ENCODE measurements at places on chromosomes 12 and 14.

- DNase-seq = no peak
Measured at GRCh38 chr12:119444462-119445044, 110.0 kb downstream of the CCDC60 start.

DNA sequence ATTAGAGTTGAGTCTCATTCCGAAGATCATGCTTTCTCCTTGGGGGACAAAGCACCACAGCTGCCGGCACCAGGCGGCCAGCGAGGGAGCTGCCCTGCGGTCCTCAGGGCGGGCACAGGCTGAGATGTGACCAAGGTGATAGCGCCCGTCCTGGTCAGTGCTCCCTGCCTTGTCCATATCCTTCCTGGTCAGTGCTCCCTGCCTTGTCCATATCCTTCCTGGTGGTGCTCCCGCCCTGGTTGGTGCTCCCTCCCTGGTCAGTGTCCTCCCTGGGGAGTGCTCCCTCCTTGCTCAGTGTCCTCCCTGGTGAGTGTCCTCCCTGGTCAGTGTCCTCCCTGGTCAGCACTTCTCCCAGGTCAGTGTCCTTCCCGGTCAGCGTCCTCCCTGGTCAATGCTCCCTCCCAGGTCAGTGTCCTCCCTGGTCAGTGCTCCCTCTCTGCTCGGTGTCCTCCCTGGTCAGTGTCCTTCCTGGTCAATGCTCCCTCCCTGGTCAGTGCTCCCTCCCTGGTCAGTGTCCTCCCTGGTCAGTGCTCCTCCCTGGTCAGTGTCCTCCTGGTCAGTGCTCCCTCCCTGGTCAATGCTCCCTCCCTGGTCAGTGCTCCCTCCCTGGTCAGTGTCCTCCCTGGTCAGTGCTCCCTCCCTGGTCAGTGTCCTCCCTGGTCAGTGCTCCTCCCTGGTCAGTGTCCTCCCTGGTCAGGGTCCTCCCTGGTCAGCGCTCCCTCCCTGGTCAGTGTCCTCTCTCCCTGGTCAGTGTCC, 92.2 kb downstream of the ADGRD1 start:
- no peak for DNase-seq

GRCh38 chr14:39265806-39266524, 32.2 kb downstream of the MIA2 start:
- no peak for DNase-seq

DNA sequence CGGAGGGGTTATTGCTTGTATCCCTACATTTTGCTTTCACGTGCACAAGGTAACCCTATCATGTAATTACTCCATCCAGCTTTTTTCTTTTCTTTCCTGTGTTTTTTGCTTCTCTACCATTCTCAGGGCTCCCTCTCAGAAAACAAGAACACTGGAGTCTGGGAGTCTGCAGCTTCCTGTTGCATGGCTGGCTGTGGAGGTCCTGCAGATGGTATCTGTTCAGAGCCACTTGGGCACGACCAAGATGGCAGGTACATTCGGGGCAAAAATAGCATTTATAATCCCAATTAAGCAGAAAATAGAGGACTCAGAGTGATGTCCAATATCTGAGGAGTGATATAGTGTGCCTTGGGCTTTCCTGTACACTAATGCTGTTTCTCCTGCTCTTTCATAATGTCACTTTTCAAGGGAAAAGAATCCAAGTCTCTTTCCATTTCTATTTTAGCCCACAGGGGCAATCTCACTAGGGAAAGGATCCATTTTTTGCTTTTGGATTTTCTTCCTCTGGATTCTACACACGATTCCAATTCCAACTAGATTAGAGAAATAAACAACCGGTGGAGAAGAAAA, 3.2 kb upstream of the NUMB start:
- DNase-seq = no peak

- DNase-seq = no peak
Measured at GRCh38 chr12:106141452-106141851, 2.7 kb upstream of the NUAK1 start.

GRCh38 chr12:113909776-113910420, 56.2 kb downstream of the RBM19 start:
- DNase-seq = no peak

DNA sequence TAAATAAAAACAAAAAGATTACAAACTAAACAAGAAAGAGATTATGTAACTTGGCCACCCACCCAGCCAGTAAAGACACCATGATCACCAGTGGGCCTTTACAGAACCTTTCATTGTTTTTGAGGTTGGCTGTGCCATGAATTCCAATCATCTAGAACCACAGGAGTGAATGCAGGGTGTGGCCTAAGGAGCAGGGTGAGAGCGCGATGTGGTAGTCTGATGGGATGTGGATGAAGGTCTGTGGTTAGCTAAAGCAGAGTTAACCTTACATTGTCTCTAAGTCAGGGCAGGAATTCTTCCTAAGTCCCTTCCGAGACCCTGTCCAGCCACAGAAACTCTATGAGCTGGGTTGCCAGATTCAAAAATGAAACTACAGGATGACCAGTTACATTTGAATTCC, 54.0 kb upstream of the CDKN3 start:
- DNase-seq = no peak

Measured in AG20443 (cell line).